ENCODE measurements at places on chromosomes 5 and 9.

GRCh38 chr9:20683351-20684034 lies 566 bp upstream of the FOCAD start:
- DNase-seq, result no peak

DNA sequence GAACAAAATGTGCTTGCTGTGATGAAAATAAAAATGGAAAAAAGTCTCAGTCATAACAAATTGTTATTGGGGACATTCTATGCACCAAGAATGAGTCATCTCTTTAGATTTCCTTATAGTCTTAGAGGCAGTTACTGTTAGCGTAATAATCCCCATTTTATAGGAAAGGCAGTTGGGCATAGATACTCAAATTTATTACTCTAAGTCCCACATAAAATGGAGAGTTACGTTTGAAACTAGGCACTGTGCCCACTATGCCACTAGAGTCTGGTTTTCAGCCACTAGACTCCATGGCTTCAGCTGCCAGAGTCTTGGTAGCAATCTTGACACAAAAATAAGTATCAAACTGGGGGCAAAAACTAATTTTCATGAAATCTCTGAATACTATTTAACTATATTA lies 317.9 kb upstream of the MEF2C start:
- DNase-seq, result no peak

- DNase-seq, result no peak
Measured at GRCh38 chr5:7881091-7881490, 12.1 kb downstream of the MTRR start.

DNA sequence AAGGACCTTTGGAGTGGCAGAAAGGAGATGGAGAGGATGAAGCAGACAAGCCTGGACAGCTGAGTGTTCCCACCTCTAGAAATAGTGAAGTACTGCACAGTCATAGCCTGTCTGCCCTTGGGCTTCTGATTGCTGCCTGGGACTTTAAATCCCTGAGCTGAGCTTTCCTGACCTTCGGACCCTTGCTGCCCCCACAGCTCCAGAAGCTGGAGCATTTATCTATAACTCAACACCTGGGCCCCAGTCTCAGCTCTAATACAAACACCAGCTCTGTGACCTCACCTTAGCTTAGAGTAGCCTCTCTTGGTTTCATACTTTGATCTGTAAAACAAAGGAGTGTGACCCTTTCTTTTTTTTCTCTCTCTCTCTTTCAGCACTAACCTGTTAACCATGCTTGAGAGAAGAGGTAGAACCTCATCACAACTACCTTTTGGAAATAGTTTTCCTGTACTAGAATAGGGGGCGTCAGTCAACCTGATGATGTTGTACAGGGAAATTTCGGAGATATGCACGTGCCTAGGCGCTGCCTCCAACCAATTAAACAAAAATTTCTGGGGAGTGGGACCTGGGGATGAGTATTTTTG lies 25.4 kb upstream of the ELL2 start:
- DNase-seq, result no peak

- no peak for DNase-seq
Measured at GRCh38 chr5:79086116-79086515, 16.5 kb downstream of the BHMT2 start.

- DNase-seq, result no peak
Measured at GRCh38 chr9:130634801-130635200, 29.6 kb upstream of the PRDM12 start.

GRCh38 chr5:114185274-114185673 lies 176.6 kb upstream of the KCNN2 start:
- no peak for DNase-seq

GRCh38 chr9:4706971-4707622 lies 27.7 kb downstream of the CDC37L1 start:
- no peak for DNase-seq

GRCh38 chr5:5321137-5321536 lies 101.3 kb upstream of the ICE1 start:
- DNase-seq, result no peak

GRCh38 chr9:27457445-27457844 lies 66.6 kb upstream of the IFNK start:
- DNase-seq, result no peak

- DNase-seq, result no peak
Measured at GRCh38 chr5:107951309-107951708, 280.6 kb upstream of the EFNA5 start.

DNA sequence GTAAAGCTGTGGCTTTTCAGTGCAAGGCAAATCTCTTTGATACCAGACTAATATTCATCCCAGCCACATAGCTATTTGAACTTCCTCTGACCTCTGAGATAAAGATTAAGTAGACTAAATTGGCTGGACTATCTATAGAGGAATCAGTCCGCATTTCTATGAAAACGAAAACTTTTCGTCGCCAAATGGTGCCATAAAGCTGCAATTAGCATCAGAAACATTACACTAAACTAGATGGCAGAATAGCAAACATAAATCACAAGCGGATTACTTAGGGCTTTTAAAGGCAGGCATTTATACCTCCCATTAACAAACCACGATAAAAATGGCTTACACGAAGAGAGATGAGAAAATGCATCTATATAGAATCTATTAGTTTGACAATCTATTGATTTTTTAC lies 1009.7 kb upstream of the CDH6 start:
- DNase-seq, result no peak

DNA sequence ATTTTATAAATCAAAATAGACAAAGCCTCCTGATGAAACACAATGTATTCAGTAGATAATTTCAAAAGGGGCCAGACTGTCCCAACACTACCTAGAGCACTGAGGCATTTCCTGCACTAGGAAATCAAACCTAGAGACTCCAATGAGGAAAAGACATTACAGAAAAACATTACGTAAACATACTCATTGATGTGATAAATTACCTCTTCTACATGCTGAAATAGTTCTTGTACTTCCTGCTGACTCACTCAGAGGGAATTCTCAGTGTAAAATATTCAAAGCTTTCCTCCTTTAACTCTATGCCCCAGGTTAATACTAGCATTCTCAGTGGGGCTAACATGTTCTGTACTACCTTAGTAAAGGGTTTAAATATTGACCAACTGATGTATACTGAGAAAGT lies 178.0 kb downstream of the ESM1 start:
- no peak for DNase-seq

DNA sequence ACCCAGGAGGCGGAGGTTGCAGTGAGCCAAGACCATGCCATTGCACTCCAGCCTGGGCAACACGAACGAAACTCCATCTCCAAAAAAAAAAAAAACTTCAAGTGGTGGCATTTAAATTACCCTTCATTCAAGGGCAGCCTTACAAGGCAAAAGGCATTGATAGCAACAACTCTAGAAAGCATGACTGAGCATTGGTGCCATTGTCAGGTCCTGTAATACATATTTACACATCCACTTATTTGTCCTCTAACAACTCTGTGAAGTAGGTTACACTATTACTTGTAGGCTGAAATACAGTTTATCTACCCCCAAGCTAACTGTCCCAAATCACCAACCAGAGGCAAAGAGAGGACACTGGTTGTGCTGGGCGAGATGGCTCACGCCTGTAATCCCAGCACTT lies 52.7 kb upstream of the LARP1 start:
- no peak for DNase-seq

DNA sequence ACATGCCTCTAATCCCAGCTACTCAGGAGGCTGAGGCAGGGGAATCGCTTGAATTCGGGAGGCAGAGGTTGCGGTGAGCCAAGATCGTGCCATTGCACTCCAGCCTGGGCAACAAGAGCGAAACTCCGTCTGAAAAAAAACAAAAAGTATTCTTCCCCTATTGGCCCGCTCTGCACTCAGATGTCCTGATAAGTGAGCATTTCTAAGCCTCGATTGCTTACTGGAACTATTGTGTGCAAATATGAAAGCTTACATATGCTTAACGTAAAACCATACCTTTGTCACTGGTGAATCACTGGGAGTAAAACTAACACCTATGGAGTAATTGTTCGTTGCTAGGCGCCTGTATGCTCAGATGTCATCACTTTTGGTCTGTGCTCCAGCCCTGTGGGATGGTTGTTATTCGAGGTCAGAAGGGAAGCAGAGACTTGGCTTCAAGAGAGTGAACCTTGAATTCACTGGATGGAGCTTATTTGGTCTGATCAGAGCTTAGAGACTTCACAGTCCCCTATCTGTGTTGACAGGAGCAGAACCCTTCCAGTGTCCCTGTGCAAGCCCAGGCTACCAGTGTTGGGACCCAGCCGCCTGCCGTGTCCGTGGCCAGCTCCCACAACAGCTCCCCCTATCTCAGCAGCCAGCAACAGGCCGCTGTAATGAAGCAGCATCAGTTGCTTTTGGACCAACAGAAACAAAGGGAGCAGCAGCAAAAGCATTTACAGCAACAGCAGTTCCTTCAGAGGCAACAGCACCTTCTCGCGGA lies 25.3 kb upstream of the LTC4S start:
- DNase-seq, result no peak

- DNase-seq, result no peak
Measured at GRCh38 chr9:90069085-90069484, 464.3 kb downstream of the GADD45G start.

GRCh38 chr9:109108318-109108717 lies 11.4 kb downstream of the TMEM245 start:
- no peak for DNase-seq

- no peak for DNase-seq
Measured at GRCh38 chr5:40437452-40437861, 242.3 kb upstream of the PTGER4 start.

DNA sequence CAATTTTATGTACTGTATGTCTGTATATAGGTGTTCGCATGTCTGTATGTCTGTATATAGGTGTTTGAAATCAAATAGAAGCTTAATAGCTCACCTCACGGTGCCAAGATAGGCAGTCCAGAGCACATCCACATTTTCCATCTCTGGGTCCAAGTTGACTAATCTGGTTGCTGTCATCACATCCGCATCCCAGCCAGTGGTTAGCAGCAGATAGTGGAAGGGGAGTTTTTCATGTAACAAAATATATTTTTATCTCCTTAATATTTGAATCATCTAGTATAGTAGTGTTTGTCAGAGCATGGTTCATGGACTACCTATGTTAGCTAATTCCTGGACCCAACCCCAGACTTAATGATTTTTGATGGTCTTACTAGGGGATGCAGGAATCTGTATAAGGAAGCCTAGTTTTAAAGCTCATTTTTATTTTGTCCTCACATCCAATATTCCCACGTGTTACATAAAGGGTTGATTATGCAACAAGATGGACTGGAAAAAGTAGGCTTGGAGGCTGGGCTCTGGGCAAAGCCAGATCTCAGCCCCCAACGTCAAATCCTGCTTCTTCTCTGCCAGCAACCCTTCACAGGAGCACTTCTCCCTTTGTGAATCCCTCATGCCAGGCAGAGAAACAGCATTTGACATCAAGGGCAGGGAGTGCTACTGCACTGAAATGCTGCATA lies 219.7 kb downstream of the ZSWIM6 start:
- DNase-seq, result no peak

GRCh38 chr9:31639451-31639850 lies 745.0 kb upstream of the ACO1 start:
- no peak for DNase-seq

DNA sequence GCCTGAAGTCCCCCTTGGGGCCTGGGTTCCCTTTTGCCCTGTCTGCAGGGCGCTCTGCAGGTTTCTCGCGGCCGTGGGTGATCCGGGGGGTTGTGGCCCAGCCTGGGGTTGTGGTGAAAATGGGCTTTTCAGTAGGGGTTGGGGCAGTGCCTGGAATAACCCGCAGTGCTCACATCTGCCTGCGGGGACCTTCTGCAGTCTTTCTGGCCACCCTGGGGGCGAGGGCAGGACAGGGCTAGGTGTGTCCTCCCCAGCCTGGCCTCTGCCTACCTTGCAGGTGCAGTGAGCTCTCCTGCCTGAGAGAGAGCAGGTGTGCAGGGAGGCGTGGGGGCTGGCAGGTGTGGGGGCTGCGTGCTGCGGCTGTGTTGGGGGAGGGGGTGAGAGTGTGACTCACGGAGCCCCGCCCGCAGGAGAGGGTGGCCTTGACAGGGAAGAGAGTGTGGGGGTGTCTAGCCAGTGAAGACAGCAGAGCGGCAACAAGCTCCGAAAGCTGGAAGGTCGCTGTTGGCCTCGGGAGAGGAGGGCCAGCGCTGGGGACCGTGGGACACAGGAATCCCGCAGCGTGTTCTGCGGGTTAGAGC lies 131.4 kb downstream of the MRPL36 start:
- DNase-seq, result no peak

DNA sequence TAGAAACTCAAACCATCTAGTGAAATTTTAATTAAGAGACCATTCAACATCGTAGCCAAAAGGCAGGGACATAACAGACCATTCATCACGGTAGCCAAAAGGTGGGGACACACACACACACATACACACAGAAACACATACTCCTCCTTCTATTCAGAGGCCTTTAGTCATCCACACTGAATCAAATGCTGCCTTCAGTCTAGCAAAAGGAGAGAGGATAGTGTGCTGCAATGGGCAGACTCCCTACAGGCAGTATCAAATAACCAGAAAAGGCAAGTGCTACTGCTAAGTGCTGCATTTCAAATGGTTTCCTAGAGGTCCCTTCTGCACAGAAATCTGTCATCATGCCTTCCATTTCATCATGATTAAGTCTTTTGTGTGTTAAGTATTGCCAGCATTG lies 303.9 kb downstream of the TRIM32 start:
- no peak for DNase-seq

DNA sequence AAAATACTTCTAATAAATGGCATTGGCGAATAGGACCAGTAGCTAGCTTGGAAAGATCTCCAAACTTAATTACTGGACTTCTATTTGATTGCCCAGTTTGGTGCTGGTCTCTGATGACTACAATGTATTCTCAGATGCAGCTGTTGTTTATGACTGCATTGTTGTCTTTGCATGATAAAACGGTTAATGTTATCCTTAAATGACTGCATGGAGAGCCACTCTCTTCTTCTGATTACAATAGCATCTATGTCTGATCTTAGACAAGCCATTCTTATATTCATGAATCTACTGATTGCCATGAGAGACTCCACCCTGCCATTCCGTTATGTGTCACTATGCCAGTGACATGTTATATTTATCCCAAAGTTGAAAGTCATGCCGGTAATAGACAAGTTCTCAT lies 42.9 kb upstream of the ERBIN start:
- DNase-seq, result no peak

GRCh38 chr9:35656831-35657545 lies 831 bp downstream of the RMRP start:
- DNase-seq, result no peak

DNA sequence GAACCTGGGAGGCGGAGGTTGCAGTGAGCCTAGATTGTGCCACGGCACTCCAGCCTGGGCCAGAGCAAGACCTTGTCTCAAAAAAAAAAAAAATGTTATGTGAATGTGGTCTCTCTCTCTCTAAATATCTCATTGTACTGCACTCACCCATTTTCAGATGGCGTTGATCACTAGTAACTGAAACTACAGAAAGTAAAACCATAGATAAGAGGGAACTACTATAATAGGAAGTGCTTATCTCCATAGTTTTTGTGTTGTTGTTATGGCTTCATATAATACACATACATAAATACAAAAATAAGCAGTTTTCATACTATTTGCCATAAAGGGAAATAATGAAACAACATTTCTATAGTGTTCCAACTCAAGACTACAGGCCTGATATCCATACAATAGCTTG lies 9.1 kb downstream of the IL31RA start:
- DNase-seq, result no peak

- no peak for DNase-seq
Measured at GRCh38 chr5:161934486-161934885, 86.6 kb downstream of the GABRA1 start.

Measured in SHP77 (cell line).